Cardiac septum (tissue), 1 donor: ENCODE measurements at places on chromosomes 11 and 22. TPM values are rescaled to one million over a fixed set of nuclear protein-coding genes. Genes with fewer than 3 reads are reported as not detected.

- DNase-seq, result no peak
These were observed 58.3 kb downstream of the AAMDC start for GRCh38 chr11:77879218-77879617.

Gene MTA2
- 36.8 TPM for total RNA-seq

Gene OR52A1
- not detected for total RNA-seq

GRCh38 chr11:94525546-94526324 lies 13.5 kb downstream of the C11orf97 start:
- no peak for DNase-seq

DNA sequence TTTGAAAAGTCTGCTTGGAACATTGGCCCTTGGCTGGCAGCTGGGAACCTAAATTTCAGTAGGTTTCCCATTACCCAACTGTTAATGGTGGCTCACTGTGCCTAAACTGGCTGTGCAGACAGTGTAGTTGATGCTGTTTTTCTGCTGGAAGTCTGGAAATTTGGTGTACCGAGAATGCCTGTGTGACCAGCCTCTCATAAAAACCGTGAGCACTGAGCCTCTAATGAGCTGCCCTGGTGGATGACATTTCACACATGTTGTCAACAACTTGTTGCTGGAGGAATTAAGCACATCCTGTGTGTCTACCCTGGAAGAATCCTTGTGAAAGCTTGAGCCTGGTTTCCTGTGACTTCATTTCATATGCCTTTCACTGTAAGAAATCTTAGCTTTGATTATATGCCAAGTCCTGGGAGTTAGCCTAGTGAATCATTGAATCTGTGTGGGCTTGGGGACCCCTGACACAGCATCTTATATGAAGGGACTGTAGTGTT lies 131.1 kb downstream of the LDLRAD3 start:
- no peak for DNase-seq

DNA sequence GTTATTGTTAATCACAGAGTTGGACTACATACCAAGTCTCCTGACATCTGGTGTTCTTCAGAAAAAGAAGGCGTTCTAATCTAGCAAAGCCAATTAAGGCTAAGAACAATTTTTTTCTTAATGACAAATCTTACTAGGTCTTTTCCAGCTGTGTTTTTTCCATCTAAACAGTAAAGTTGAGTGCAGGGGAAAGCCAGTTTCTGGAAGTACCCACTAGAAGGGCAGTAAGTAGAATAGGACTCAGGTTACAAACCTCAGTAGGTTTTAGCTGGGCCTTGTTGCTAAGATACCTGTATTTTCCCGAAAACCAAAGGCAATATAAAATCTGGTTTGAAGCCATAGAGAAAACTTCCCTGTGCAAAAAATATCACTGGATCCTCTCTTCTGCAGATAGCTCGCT lies 351.9 kb downstream of the ETS1 start:
- no peak for DNase-seq

Gene IGLL5
- total RNA-seq, result not detected

GRCh38 chr11:16744128-16744725 lies 5.8 kb downstream of the C11orf58 start:
- DNase-seq, result no peak

Gene SLC37A2
- total RNA-seq, result 1.2 TPM

Gene CDC45
- total RNA-seq, result not detected

DNA sequence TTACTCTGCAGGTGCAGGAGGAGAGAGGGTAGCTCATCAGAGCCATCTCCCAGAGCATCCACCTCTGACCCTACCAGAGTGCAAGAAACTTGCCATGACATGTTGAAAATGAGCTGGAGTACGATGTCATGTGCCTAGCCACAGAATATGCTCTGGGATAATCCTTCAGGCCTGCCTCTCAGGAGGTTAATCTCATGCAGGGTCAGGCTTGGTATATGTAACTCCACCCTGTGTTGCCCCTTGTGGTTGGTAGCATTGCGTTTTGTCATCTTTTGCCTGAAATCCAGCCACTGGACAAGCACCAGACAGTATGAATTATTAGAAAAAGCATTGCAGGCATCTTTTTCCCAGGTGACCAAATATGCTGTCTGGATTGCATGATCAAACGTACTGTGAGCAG lies 36.2 kb downstream of the CNTF start:
- DNase-seq, result no peak

DNA sequence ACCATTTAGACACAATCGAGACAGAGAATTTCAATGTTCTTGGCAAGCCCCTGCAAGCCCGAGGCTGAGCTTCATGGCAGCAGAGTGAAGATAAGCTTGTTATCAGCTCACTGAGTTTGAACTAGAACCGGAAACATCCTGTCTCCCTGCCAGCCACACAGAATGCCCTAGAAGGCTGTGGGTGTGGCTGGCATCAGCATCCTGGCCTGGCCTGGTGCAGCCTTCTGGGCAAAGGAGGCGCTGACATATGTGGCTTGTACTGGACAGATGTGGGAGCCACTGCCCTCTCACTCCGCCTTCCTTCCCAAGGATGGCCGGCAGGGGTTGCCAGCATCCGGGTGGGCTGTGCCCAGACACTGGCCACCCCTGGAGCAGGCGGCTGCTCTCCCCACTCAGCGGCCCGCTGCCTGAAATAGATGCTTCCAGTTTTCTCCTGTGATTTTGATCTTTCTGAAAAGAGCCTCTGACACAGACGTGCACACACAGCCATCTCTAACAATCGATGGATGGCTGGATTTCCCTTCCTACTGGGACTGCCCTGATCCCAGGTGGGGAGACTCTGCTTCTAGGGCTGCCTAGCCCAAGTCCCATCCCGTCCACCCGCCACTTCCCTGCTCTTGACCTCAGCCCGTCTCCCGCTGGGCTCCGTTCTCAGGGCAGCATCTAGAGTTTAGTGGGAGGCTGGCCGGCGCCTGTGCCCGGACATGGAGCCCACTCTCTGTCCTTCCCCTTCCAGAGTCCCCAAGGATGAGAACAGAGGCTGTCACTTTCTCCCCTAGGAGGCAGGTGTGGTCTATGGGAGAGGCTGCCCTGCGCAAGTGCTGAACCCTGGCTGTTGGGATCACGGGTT lies 149.7 kb downstream of the CTTN start:
- DNase-seq, result no peak

Gene SHANK2
- total RNA-seq, result 0.11 TPM
